ENCODE measurements at places on chromosomes 4 and X. TPM values are rescaled to one million over a fixed set of nuclear protein-coding genes. Genes with fewer than 3 reads are reported as not detected.

Gene MAGT1
- total RNA-seq, result 33.6 TPM

Gene CRMP1
- total RNA-seq, result 0.59 TPM

Gene RPA4
- total RNA-seq, result 2.2 TPM

Gene RAB40AL
- 2.9 TPM for total RNA-seq

- no peaks in the 10 kb centered on the region for H3K4me1 ChIP-seq
- no peak overlapping the region for H3K27ac ChIP-seq
- no peak overlapping the region for H3K4me3 ChIP-seq
- H3K36me3 ChIP-seq, result no peaks in the 10 kb centered on the region
- no peaks in the 10 kb centered on the region for H3K27me3 ChIP-seq
Measured at GRCh38 chr4:4881432-4881831, 22.0 kb downstream of the MSX1 start.

DNA sequence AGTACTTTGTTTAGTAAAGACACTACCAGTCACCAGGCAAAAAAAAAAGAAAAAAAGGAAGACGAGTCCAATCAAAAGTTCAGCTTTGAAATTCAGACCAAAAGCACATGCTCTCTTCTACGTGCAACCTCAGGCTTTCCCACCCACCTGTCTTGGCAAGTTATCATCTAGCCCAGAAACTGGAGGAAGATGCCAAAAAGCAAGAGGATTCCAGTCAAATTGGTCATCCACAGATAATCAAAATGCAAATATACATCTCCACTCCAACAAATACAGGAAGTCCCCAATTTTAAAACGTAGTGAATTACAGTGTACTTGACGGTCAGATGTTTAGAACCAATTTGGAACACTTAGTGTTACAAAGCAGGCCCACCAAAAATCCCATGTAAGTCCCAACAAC is 96.5 kb downstream of the PALLD start:
- no peaks in the 10 kb centered on the region for H3K36me3 ChIP-seq
- H3K4me1 ChIP-seq, result no peaks in the 10 kb centered on the region
- no peak for DNase-seq
- H3K27ac ChIP-seq, result no peak overlapping the region
- H3K27me3 ChIP-seq, result no peaks in the 10 kb centered on the region

DNA sequence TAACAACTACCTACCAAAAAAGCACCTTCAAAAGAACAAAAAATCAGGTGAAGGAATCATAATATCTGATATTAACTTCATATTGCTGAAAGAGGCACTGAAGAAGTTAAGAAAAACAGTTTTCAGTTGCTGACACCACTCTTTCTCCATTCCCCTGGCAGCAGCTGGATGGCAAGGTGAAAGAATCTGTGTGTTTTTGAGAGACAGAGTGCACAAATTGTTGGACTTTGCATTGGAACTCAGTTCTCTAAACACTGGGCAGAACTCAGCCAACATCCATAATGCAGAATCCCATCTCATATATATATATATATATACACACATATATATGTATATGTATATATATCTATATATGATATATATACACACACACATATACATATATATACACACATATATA is 408.3 kb upstream of the MAGEC2 start:
- H3K27me3 ChIP-seq, result peaks cover 6% of the 10 kb centered on the region
- DNase-seq, result no peak
- no peaks in the 10 kb centered on the region for H3K36me3 ChIP-seq
- H3K4me3 ChIP-seq, result no peak overlapping the region

- H3K4me1 ChIP-seq, result no peaks in the 10 kb centered on the region
- H3K27me3 ChIP-seq, result no peaks in the 10 kb centered on the region
- peak overlapping the region; percentile 55 for H3K4me3 ChIP-seq
- no peaks in the 10 kb centered on the region for H3K36me3 ChIP-seq
- peak overlapping the region; percentile 38 for H3K27ac ChIP-seq
Measured at GRCh38 chr4:54657185-54657550, 589 bp upstream of the KIT start.

DNA sequence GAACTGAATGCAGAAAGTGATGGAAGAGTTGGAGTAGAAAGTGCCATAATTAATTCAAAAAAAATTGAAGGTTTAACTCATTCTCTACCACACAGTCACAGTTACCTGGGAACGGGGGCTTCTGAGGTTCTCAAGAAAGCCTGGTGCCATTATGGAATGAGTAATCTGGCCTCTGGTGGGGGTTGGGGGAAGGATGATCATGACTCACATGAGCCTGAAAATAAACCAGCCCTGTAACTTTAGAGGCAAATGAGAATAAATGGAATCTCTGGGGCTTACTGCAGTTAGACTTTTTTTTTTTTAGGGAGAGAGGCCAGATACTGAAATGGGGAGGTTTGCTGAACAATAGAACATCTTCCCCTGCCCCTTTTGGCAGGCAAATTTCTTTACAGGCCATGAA is 55.3 kb downstream of the SOD3 start:
- no peaks in the 10 kb centered on the region for H3K27me3 ChIP-seq
- peak; percentile 71 for DNase-seq
- H3K36me3 ChIP-seq, result no peaks in the 10 kb centered on the region
- H3K27ac ChIP-seq, result peak overlapping the region; percentile 84
- no peak overlapping the region for H3K4me3 ChIP-seq

DNA sequence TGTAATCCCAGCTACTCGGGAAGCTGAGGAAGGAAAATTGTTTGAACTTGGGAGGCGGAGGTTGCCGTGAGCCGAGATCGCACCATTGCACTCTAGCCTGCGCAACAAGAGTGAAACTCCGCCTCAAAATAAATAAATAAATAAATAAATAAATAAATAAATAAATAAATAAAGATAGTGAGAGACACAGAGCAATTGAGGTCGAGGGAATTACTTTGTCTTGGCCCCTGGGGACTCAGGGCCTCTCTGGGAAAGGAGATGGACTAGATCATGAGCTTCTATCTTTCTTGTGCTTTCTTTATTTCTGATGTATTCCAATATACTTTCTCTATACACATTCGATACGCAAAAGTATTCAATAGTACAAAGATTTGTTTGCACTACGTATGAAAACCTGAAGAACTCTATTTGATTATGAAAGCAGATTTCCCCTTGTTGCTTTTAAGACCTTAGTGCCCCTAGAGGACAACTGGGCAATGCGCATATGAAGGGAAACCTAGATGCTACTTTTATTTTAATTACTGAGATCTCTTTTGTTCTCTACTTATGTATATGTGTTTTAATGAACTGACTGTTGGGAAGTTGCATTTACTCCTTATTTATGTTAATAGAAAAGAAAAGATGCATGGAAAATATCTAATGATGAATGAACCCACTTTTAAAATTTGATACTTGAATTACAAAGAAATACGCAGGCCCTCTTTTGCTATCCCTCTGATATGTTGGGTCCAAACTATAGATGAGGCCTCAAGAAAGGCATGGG is 12.8 kb upstream of the ELOVL6 start:
- no peaks in the 10 kb centered on the region for H3K27me3 ChIP-seq
- no peaks in the 10 kb centered on the region for H3K36me3 ChIP-seq
- H3K4me1 ChIP-seq, result no peaks in the 10 kb centered on the region
- DNase-seq, result no peak
- no peak overlapping the region for H3K27ac ChIP-seq

Gene AMTN
- total RNA-seq, result not detected

Gene SLC10A6
- total RNA-seq, result not detected

GRCh38 chr4:1210971-1211370 is 38.0 kb downstream of the CTBP1 start:
- peak overlapping the region; percentile 88 for H3K27ac ChIP-seq
- no peak overlapping the region for H3K4me3 ChIP-seq
- no peak for DNase-seq
- H3K36me3 ChIP-seq, result no peaks in the 10 kb centered on the region
- H3K27me3 ChIP-seq, result no peaks in the 10 kb centered on the region

Gene SH2D1A
- total RNA-seq, result 2.4 TPM

- H3K27me3 ChIP-seq, result no peaks in the 10 kb centered on the region
- no peaks in the 10 kb centered on the region for H3K4me1 ChIP-seq
- no peak overlapping the region for H3K4me3 ChIP-seq
- H3K36me3 ChIP-seq, result no peaks in the 10 kb centered on the region
- H3K27ac ChIP-seq, result no peak overlapping the region
Measured at GRCh38 chr4:69782651-69783310, 22.4 kb upstream of the SULT1B1 start.

Gene MAGEA12
- total RNA-seq, result not detected

Gene CNGA2
- not detected for total RNA-seq

DNA sequence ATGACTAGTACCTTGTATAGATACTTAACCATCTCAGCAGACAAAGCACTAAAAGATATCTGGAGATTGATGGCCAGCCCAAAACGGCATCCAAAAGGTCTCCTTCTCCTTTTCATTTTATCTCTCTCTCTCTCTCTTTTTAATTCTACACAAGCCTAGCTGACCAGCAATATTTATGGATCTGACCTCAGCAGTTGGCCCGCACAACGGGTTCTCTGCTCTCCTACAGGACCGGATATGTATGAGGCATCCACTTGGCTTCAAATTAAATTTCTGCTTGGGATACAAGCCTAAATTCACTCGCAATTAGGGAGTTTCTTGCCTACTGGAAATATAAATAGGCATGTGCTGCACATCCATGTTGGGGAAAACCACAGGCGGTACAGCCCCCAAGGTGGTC is 22.5 kb upstream of the CT55 start:
- no peaks in the 10 kb centered on the region for H3K27me3 ChIP-seq
- no peak overlapping the region for H3K27ac ChIP-seq
- H3K4me3 ChIP-seq, result no peak overlapping the region
- no peaks in the 10 kb centered on the region for H3K36me3 ChIP-seq

DNA sequence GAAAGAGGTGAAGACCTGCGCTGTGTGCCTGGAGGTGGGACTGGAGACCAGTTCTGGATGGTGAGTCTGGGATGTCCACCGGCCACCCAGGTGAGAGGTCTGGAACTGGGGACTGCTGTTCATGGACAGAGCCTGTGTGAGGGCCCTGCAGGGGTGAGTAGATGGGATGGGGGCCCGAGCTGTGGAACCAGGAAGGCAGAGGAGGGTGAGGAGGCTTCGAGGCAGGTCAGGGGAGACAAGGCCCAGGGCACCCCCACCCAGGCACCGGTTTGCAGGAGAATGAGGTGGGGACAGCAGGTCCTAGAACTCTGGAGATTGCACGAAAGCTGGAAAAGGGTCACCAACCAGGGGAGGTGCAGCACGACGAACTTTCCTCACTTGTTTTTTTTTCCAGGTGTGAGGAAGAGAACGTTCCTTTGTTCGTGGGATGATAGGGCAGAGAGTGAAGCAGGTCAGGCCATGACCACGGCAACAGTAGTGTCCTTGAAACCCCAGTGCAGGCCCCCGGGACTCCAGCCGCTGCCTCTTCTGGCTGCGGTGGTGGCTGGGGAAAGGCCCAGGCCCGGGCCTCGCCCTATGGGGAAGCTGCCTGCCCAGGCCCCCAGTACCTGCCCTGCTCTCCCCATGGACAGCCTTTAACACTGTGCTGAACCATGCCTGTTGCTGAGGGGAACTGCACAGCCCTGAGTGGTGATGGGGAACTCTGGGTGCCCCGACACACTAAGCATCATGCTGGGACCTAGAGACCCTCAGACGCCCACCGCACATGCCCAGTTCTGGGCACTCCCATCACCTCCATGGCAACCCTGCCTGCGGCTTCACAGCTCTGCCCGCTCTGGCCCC is 22.9 kb downstream of the TNIP2 start:
- no peak overlapping the region for H3K27ac ChIP-seq
- H3K36me3 ChIP-seq, result no peaks in the 10 kb centered on the region
- no peaks in the 10 kb centered on the region for H3K27me3 ChIP-seq
- H3K4me3 ChIP-seq, result no peak overlapping the region
- no peaks in the 10 kb centered on the region for H3K4me1 ChIP-seq
- no peak for DNase-seq

DNA sequence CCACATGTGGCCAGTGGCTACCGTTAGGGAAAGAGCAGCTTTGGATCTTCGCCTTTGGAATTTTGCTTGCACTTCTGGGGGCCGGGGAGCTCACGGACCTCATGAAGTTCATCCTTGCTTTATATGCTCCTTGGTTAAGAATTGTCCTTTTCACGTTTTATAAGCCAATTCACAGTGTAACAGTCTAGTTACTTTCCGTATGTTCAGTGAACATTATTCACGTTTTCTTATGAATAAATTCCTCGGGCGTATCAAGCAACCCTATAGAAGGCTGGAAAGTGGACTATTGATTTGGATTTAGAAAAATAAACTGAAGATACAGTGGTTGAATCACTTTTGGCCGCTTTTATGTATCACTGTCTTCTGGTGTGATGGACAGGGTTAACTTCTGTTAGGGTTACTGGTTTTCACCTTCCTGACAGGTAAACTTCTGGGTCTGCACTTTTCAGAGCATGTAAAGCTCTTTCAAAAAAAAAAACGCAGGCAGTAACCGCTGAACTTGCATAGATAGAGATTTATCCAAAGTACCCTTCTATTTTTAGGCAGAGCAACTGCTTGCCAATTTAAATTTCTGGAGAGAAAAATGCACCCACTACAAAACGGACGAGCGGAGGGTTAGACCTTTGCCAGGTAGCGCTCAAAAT is 569 bp upstream of the PDLIM5 start:
- no peak for DNase-seq
- peak overlapping the region; percentile 99 for H3K4me3 ChIP-seq
- H3K4me1 ChIP-seq, result no peaks in the 10 kb centered on the region

DNA sequence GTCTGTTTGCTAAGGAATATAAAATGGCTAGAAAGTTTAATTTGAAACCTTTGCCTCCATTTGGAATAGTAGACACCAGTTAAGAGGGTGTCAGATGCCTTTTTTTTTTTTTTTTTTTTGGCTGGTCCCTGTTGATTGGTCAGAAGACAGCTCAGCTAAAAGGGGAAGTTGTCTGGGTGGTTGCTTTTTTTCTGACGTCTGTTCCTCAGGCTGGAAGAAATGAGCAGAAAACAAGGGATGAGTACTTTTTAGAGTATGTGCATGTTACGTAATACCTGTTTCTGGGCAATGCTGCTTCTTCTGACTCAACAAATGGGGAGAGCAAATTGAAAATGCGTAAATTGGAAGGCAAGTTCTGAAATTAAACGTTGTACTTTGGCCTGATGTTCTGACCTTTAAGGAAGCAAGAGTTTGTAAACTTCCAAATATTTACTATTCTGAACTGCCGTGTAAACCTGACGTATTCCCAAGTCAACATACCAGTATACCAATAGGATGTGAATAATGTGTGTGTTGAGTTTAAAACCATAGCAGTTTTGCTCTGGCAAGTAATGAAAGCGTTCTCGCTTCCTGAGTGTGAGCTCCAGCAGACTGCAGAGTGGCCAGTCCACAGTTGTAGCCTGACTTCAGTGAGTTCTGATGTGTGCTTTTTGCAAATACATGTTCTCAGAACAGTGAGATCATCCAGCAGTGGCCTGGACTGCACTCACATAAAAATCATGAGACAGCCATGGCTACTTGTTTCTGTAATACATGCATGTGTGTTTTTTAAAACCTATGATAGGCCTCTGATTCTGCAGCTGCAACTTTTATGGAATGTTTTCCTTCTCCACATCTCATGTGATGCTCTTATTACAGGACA is 1.7 kb downstream of the SAT1 start:
- H3K27me3 ChIP-seq, result no peaks in the 10 kb centered on the region
- H3K4me3 ChIP-seq, result peak overlapping the region; percentile 72
- H3K36me3 ChIP-seq, result no peaks in the 10 kb centered on the region
- H3K27ac ChIP-seq, result peak overlapping the region; percentile 92

Gene DKK2
- total RNA-seq, result not detected

- no peak for DNase-seq
- H3K4me1 ChIP-seq, result no peaks in the 10 kb centered on the region
- H3K36me3 ChIP-seq, result no peaks in the 10 kb centered on the region
- no peak overlapping the region for H3K4me3 ChIP-seq
Measured at GRCh38 chr4:44638091-44638490, 13.3 kb downstream of the YIPF7 start.
